ENCODE measurements at places on chromosomes 11 and 22. TPM values are rescaled to one million over a fixed set of nuclear protein-coding genes. Genes with fewer than 3 reads are reported as not detected.

- no peak for DNase-seq
These were observed 115.1 kb upstream of the GRAMD1B start for GRCh38 chr11:123314972-123315371.

The PATE4 gene
- total RNA-seq = not detected

- DNase-seq = no peak
These were observed 87.6 kb upstream of the APOA1 start for GRCh38 chr11:116925050-116925449.

DNA sequence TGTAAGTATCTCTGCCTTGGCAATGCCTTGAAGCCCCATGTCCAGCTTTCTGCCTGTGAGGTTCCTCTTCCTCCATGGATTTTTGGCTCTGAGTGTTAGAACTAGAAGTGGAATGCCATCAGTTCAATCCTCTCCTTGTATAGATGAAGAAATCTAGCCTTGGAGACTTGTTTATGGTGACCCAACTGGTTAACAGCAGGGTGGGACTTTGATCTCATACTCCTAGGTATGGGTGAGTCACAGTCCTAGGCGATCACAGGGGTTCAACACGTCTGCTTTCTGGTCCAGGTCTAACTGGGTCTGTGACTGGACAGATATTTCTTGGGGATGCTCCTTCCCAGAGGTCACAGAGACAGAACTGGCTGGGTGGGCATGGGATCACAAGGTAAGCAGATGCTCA lies 9.2 kb upstream of the MTFP1 start:
- DNase-seq = no peak

The SEPTIN5 gene
- total RNA-seq = 37.8 TPM

DNA sequence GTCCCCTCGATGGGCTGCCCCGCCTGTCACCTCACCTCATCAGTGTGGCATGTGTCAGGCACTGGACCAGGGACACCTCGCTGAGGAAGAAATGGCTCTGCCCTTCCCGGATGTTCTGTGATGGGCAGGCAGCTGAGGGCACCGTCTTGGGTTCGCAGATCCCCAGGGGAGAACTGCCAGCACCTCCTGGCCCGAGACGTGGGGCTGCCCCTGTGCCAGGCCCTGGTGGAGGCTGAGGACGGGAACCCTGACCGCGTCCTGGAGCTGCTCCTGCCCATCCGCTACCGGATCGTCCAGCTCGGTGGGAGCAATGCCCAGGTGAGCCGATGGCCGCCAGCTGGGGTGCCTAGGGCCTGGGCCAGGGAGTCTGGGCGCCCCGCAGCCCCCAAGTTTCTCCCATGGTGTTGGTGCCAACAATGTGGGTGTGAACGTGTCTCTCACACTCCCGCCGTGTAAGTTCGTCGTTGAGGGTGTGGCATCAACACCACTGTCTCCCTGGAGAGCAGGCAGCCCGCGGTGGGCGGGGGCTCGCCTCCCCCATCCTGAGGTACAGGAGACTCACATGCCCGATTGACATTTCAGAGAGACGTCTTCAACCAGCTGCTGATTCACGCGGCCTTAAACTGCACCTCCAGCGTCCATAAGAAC lies 7.3 kb upstream of the GTSE1 start:
- no peak for DNase-seq

The FZD4 gene
- 0.17 TPM for total RNA-seq

- no peak for DNase-seq
These were observed 106.9 kb upstream of the NAV2 start for GRCh38 chr11:19605520-19606371.

The OR8A1 gene
- total RNA-seq = not detected

The C11orf87 gene
- not detected for total RNA-seq

DNA sequence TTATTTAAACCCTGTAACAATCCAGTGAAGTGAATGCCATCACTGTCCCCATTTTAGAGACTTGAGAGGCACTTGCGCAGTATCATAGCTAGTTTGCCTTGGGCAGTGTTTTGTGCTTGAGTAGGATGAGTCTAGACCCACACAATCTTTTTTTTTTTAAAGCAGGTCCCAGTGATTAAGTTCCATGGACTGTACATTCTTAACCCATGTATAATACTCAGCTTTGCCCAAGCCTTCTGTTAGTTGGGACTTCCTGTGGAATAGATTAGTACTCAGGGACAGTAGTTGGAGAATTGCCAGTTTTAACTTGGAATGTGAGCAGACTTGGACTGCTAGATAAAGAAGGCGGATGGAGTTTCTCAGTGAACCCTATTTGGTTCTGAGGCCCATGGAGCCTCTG lies 108.6 kb upstream of the RASSF10 start:
- peak; percentile 41 for DNase-seq

DNA sequence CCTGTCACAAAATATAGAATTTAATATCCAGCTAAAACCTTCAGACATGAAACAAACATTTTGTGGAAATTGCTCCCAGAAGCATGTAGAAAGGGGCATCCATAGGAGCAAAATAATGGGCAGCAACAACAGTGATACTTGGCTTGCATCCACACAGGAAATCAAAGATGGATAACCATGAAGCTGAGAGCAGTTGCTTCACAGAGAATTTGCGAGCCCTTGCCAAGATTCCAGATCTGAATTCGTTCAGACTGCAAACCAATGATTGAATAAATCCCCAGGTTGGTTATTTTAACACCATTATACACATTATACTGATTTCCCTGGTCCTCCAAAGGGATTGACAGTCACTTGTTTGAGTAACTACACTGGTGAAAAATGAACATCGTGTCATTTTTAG lies 15.6 kb upstream of the OR51L1 start:
- no peak for DNase-seq

The UPK3A gene
- 2.1 TPM for total RNA-seq

DNA sequence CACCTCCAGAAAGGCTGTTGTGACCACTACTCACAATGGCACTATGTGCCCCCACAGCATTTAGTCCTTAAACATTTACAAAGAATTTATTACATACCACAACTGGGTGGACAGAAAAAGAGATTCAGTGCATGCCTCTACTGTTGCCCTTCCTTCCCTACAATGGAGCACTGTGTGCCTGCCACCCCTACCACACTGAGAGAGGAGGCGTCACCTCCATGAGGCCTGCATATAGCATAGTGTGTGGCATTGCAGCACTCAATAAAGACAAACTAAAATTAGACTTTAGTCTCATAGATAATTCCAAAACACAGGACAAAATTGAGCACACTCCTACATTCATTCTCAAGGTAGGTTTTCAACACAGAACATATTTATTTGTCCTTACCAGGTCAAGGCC lies 25.8 kb downstream of the THAP12 start:
- DNase-seq = no peak

- peak; percentile 82 for DNase-seq
These were observed at the start of gene DEPDC7 for GRCh38 chr11:33015621-33016551. Gene DEPDC7, plus strand, starts transcription at chr11:33015878. Its CDS starts 78 bp downstream, at chr11:33015956.

The MOGAT2 gene
- not detected for total RNA-seq

GRCh38 chr22:23086787-23087186 lies 16.5 kb downstream of the GNAZ start:
- no peak for DNase-seq

- no peak for DNase-seq
These were observed 4.3 kb downstream of the LZTR1 start for GRCh38 chr22:20986365-20986764.

GRCh38 chr22:31241936-31242335 lies 29.8 kb downstream of the LIMK2 start:
- DNase-seq = peak; percentile 47

DNA sequence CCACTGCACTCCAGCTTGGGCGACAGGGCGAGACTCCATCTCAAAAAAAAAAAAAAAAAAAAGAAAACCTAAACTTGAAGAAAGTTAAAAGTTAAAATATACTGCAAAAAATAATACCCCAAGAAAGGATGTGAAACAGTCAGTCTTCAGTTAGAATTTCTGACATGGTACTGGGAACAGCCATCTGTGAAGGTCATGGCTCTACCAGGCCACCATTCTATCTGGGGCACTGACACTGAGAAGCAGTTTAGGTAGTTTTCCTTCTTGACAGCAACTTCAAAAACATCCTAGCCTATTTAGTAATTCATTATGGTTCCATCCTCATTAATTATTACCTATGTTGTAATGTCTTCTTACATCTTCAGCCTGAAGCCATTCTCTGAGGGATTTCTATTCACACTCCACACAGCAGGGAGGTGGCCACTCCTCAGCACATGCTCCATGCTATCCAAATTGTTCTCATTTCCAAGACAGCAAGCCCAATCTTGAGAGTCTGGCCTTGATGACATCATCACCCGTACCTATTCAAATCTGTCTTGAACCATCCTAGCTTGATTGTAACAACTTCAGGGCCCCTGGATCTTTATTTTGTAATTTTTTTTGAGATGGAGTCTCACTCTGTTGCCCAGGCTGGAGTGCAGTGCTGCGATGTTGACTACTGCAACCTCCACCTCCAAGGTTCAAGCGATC lies 38.2 kb downstream of the SERPIND1 start:
- no peak for DNase-seq
